ENCODE measurements at places on chromosomes 7 and 10.

DNA sequence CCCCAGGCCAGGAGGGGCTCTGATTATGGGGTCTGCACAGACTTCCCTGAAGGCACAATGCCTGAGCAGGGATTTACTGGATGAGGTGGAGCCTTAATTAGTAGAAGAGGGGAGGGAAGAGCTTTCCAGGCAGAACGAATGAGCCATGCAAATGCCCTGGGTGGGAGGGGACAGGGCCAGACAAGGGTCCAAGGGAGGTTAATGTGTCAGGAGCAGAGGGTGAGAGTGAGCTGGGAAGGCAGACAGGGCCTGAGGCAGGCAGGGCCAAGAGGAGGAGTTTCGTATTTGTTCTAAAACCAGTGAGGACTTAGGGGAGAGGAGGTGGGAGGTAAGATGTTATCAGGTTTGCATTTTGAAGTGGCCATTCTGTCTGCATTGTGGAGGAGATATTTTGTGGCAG lies 65.3 kb downstream of the NPY start:
- DNase-seq, result no peak

- peak; percentile 48 for DNase-seq
These were observed 8.2 kb downstream of the LFNG start for GRCh38 chr7:2527505-2528467.

GRCh38 chr7:27254625-27255024 lies 12.0 kb downstream of the EVX1 start:
- DNase-seq, result no peak

GRCh38 chr10:5976512-5977470 lies 552 bp downstream of the IL15RA start:
- DNase-seq, result peak; percentile 20

- no peak for DNase-seq
These were observed 1.5 kb downstream of the PTPN12 start for GRCh38 chr7:77538281-77539212.

DNA sequence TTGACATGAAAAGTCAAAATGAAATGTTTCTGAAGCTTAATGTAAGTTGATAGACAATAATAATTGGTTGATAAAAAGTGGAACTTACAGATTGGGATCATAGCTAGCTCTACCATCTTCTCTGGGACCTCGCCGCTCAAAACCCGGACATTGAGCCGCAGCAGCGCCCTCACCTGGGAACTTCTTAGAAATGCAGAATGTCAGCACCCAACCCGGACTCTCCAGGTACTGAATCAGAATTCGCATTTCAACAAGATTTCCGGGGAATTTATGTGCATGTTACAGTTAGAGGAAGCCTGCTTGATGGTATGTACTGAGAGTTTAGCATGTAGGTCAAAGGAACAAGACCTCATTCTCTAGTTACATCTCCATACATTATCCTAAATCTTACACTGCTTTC lies 36.7 kb upstream of the ABLIM1 start:
- DNase-seq, result peak; percentile 3

DNA sequence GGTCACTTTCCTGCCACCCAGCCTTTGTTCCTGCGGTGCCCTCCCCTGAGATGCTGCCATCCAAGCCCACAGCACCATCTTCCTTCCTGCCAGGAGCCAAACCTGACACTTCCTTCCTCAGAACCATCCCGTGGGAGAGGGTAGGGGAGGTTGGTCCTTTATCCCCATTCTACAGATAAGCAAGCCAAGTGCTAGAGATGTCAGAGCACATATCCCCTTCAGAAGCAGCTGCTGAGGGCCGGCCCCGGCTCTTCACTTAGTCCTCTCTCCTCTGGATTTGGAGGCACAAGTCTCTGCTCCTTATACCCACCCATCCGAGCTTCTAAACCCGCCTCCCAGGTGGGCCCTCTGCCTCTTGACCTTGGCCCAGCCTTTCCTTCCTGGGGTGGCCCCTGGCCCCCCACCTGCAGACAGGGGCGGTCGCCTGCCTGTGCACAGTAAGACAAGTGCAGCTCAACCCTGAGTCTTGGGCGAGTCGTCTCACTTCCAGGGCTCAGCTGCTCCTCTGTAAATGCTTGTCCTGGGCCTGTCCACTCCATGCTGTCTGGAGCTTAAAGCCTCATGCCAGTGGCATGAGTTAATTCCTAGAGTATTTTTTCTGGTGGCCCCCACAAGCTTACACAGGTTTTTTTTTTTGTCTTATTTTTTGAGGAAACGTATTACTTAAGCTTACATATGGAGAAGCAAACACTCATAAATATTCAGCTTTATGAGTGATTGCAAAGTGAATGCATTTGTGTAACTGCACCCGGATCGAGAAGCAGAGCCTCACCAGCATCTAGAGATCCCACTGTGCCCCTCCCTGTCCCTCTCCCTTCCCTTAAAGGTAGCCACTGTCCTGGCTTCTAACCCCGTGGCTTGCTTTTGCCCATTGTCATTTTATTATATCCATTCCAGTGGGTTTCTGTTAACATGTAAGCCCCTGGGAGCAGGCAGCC lies 125.1 kb downstream of the CDH23 start:
- no peak for DNase-seq

- DNase-seq, result no peak
These were observed 214.7 kb downstream of the EMX2 start for GRCh38 chr10:117757086-117757720.
